Activated CD4-positive, alpha-beta T cell treated with anti-CD3 and anti-CD28 coated beads, Interleukin-10, Interleukin-2, amounts not matched to agents 100 ng/mL and 50 ng/mL, durations not matched to agents 16 hours and 8 hours (primary cell): ENCODE measurements at places on chromosomes 3 and 15.

- DNase-seq: no peak
Observed at GRCh38 chr3:175851541-175851940, 992.4 kb downstream of the NAALADL2 start.

GRCh38 chr3:96796101-96796500 is 18.3 kb upstream of the EPHA6 start:
- DNase-seq: no peak

GRCh38 chr15:95957861-95958260 is 372.6 kb upstream of the NR2F2 start:
- DNase-seq: no peak

DNA sequence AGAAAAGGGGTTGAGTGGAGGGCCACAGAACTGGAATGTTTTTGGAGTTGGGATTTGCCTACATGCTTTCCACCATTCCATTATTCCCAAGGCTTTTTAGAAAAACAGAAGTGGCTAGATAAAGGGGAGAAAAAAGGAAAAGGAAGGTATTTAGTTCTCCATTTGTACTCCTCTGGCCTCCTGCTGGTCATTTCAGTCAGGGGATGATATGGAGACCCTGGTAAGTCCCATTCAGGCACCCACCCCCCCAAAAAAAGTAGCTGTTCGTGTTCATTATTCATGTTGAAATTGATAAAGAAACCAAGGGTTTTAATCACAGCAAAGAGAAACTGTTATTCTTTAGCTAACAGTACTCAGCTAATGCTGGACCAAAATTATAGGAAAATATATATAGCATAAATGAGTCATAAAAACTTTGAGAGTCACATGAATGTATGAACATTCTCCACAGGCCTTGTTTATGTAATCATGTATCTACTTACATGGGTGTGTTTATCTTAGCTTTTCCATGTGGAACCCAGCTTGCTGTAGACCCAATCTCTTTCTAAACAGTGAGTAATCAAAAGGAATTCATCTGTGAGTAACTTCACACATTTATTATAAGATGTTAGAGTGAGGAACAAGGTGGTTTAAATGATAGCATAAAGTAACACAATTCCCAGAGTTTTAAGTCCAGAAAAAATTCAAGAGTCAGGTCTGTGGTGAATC is 167.2 kb downstream of the KCNMB2 start:
- no peak for DNase-seq

DNA sequence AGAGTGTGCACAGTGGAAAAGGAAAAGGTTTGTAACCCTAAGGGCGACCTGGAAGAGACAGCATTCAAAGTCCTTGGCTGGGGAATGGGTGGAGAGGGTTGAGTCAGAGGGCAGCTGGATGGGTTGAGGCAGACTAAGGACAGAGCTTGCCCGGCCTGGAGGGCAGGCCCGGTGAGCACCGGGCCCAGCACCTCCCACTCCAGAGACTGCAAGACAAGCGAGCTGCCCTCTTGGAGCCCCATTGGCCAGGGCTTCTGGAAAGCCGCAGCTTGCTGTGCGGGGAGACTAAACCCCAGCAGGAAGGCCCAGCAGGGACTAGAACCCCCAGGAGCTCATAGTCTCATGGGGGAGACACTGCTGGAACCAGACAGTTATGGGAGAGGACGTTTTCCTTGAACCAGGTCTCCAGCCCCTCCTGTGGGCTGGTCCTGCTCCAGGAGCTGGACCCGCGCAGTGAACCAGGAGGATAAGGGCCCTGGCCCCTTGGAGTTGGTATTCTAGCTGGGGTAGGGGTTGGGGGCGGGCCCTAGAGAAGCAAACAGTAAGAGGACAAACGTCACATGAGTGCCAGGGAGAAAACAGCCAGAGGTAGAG is 59.1 kb downstream of the RGMA start:
- no peak for DNase-seq

DNA sequence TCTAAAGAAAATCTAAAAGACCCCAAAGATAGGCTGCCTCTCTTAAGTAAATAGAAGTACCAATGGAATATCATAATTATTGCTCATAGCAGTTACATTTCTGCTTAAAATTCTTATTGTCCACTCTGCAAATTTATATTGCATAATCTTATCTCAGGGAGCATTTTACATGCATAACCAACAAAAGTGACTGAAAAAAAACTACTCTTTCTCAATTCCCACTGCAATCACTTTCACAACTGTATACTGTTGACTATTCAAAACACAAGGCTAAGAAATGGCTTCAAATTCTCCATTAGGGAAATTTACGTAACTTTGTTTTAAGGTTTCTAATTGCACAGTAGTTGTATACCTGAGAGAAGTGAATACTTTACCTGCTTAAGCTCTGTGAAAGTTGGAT is 56.3 kb downstream of the HMG20A start:
- DNase-seq: no peak

DNA sequence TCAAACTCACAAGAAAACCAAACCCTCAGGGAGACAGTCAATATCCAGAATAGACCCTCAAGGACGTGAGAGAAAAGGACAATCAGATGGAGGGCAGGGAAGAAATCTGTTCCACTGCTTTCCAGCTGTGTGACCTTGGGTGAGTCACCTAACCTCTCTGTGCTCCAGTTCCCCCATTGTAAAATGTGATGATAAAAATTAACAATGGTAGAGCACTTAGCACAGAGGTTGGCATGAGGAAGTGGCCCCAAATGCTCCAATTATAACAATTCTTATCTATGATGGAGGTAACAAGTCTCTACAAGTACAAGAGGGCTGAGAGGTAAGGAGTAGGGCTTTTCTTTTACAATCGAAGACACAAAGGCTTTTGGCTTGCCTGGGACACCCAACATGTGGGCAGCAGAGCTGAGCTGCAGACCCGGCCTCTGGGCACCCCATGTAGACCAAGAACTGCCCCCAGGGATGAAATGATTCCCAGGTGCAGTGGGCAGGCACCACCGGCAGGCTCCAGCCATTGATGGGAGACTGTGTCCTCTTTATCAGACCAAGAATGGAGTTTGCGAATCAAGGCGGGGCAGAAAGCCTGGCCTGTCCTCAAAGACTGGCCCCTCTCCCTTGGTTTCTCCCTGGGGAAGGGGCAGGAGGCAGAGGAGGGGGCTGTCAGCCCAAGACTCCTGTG is 22.0 kb downstream of the WNT7A start:
- DNase-seq: no peak

DNA sequence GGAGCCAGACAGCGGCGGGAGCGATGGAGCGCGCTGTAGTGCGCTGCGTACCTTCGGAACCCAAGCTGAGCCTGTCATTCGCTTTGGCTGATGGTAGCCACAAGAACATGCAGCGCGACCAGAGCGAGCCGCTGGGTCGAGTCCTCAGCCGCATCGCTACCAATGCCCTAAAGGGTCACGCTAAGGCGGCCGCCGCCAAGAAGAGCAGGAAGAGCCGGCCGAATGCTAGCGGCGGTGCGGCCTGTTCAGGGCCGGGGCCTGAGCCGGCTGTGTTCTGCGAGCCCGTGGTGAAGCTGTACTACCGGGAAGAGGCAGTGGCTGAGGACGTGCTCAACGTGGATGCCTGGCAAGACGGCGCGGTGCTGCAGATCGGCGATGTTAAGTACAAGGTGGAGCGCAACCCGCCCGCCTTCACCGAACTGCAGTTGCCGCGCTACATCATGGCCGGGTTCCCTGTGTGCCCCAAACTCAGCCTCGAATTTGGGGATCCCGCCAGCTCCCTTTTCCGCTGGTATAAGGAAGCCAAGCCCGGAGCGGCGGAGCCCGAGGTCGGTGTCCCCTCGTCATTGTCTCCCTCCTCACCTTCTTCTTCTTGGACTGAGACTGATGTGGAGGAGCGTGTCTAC is 498 bp downstream of the PDE12 start:
- DNase-seq: peak; percentile 36

DNA sequence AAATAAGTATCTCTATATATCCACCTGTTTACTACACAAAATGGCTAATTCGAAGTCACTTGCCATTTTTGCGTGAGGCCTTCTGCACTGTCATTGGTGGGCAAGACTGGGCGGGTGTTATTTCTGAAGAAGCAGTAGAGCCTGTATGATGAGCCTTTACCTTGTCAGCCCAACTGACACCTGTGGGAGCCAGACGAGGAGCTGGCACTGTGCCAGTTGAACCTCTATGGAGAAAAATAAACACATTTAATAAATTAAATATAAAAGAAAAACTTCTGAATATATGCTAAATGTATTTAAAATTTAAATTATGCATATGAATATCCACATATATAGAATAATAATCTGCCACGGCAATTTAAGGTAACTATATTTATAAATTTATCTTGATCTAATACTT is 109.9 kb downstream of the SCAPER start:
- no peak for DNase-seq

DNA sequence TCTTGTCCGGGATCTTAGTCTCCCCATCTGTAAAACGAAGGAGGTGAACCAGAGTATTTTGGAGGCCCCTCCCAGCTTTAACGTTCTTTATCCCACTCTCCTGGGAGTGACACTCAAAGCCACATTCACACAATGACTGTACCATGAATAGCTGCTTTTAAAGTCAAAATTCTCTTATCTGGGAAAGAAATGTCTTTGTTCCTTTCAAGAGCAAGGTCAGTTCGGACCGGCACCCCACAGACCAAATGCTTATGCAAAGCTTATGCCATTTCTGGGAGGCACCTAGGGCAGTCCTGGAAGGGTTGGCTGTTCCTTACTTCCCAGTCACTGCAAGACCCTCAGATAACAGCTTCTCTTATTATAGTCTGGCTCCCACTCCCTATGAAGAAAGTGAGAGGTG is 53.5 kb upstream of the WNT5A start:
- DNase-seq: no peak

- DNase-seq: no peak
Observed at GRCh38 chr15:33278816-33279612, 31.8 kb upstream of the RYR3 start.

DNA sequence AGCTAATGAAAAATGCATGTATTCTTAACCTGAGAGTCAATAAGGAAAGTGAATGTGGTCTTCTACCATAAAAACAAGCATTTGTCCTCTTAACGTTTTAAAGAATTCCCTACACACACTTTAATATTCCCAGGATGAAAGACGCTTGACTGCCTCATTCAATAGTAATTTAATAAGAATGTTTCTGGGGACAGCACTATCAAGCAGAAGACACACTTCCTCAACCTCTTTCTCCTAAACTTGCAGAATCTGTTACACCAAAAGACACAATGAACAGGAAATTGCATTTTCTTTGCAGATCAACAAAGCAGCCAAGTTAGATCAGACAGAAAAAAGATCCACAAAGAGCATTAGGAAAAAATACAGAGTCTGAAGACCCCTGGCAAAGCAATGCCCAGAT is 97.7 kb downstream of the PLCH1 start:
- DNase-seq: no peak

DNA sequence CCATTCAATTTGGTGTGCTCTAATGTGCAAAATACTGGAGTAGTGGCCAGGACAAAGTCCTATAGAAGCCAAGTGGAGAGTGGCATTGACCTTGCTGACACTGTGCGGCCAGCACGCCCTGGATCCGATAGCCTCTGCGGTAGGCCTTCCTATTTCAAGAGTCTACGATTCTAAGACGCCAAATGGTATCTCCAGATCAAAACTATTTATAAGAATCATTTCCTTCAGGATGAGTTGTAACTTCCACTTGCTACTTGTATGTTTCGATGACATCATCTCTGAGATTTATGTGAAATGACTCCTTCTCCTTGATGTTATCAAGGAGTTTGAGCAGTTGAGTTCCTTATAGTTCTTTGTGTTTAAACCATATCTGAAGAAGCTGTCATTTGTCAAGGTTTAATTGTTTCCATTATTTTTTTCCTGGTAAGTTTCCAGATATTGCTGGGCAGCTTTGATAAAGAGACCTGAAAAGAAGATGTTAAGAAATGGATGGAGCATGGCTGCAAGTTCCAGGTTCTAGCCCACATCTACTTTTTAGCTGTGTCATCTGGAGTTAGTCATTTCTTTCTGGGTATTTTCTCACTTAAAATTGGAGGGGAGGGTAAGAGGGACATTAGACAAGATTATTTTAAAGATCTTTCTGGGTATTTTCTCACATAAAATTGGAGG is 71.8 kb downstream of the TMEM44 start:
- peak; percentile 38 for DNase-seq

DNA sequence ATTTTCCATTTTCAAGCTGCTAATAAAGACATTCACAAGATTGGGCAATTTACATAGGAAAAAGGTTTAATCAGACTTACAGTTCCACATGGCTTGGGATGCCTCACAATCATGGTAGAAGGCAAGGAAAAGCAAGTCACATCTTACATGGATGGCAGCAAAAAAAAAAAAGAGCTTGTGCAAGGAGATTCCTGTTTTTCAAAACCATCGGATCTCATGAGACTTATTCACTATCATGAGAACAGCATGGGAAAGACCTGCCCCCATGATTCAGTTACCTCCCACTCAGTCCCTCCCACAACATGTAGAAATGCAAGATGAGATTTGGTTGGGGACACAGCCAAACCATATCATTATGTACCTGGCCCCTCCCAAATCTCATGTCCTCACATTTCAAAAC is 202.0 kb downstream of the FNDC3B start:
- DNase-seq: no peak

GRCh38 chr15:39585389-39585841 is 4.5 kb downstream of the THBS1 start:
- no peak for DNase-seq

DNA sequence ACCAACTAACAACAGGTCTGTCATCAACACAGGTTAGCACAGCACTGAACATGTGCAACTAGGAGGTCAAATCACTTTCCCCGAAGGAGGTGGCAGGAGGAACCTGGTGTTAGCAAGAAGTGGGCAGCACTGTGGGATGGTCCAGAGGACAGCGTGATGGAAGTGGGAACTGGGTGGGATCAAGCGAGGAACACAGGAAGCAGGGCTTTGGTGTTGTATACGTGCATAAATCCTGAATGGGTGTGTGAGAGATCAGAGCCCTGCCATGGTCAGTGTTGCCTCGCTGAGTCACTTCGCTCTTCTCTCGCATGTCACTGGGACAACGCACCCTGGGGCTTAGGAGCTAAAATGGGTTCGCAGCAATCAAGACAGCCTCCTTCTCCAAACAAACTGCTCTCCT is 62.1 kb downstream of the MOBP start:
- no peak for DNase-seq

DNA sequence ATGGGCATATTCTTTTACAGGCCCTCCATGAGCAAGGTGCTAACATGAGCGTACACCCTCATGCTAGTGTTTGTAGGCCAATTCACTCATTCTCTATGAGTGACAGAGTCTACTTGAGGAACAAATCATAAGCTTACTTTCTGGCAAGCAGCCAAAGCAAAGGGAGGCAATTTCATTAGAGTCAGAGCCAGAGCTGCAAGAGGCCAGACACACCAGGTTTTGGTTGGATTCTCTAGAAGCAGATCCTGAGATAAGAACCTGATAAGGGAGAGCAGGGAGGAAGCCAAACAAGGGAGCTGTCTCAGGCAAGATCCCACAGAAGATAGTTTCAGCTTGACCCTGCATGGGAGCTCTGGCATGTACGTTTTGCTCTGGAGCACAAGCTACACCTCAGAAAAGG is 214.1 kb upstream of the CTNNB1 start:
- no peak for DNase-seq

DNA sequence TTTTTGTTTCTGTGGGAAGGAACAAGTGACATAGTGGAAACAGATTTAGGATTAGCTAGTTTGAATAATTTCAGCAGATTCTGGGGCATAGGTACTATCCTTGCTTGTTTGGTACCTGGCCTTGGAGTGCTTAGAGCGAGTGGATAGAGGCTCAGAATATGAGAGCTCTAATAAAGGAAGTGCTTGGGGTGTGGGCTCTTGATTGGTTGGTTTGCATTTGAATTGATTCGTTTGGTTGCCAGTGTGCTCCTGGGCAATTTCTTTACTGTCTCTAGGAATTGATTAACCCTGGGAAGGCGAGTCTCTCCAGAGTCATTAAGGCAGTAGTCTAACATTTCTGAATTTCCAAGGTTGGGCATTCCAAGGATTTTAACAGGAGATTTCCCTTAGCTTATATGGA is 98.0 kb downstream of the DTWD1 start:
- no peak for DNase-seq
